ENCODE measurements at places on chromosomes 6 and 20. TPM values are rescaled to one million over a fixed set of nuclear protein-coding genes. Genes with fewer than 3 reads are reported as not detected.

DNA sequence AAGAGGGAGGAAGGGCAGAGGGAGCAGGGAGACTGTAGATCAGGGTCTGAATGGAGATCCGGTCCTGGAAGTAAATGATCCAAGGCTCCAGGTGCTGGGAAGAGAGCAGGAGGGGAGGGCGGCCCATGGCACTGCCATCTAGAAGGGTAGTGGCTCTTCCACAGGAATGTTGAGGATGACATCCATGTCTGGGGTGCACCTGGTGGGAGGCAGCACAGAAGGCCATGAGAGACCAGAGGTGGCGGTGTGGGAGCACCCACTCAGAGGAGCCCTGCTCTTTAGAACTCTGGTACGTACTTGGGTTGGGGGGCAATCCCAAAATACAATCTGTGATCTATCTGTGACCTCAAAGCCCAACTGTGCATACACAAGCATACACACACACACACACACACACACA, 13.5 kb downstream of the DEFB132 start:
- DNase-seq, result no peak

GRCh38 chr6:127539272-127539671, 20.1 kb upstream of the MTCL3 start:
- no peak for DNase-seq

DNA sequence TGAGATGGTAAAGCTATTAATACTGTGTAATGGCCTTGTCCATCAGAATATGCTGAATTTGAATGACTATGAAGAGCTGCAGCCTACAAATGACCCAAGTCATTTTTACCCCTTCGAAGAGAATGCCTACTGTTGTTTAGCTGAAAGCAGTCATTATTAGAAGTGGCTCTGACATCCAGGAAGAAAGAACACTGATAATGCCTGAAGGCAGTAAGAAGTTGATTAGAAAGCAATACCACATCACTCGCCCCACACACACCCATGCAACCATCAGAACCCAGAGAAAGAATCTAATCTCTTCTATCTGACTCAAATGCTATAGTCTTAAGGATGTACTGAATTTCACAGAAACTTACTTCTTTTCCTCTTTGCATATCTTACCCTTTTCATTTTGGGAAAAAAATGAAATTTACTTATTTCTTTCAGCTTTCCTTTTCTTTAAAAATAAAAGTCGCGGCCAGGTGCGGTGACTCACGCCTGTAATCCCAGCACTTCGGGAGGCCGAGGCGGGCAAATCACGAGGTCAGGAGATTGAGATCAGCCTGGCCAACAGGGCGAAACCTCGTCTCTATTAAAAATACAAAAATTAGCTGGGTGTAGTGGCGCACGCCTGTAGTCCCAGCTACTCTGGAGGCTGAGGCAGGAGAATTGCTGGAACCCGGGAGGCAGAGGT, 61.0 kb downstream of the ARHGAP18 start:
- DNase-seq, result no peak

DNA sequence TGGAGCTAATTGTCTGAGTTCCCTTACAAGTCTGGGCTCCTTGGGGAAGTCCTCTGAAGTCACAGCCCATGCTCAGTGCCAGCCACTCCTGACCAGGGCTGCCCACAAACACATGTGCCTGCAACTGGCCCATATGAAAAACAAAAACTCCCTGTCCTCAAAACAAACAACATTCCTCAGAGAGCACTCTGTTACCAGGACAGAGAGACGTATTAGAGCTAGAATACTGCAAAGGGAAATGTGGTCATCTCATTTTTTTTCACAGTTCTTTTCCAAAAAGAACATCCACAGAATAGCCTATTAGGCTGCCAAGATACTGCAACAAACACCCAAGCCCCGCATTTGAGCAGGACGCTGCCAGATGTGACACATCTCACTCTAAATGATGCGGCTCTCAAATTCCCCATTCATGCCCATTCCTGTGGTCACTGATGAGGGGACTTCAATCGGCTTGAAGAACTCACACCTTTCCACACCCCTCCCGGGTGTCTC, 71.1 kb downstream of the SLC22A23 start:
- DNase-seq, result no peak

DNA sequence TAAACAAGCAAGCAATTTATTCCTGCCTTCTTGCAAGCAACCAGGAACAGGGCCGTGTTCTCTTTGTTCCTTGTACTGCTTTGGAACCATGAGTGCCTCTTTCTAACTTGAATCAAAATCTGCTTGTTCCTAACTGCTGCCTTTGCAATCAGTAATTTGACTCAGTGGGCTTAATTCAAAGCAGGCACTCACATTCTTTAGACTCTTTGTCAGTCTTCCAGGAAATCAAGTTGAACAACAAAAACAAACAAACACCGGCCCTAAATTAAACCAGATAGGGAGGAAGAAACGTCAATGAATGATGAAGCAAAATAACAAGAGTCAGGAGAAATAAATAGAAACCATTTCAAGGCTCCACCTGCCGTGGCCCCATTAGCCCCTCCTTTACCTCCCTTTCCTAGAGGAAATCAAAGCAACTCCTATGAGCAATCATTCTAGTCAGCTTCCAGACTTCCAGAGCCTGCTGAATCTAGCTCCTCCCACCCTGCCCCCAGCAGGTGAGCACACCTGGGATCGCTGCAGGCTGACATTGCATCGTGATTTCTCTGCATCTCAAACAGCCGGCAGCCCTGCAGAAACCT, 582.2 kb upstream of the FLRT3 start:
- no peak for DNase-seq

DNA sequence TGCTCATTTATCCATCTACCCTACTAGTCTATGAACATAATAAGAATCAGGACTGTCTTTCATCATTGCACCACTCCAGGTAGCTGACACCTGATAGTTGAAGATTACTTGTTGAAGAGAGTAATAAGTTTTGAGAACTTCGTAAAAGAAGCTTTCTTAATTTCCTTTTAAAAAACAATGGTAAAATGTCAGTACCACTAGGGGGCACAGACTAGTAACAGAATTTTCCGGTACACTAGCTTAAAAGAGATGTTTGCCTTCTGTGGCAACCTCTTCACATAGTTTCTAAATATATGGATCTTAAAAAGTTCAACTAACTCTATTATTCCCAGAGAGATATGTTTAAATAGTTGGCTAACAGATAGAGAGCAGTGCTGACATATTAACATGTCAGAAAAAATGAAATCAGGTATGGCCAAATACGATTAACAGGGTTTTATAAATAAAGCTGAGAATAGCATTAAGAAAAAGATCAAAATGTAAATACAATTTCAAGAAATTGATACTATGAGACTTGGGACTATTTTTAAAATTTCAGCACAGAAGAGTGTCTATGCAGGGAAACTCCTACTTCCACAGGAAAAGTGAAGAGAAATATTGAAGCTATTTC, 5.4 kb upstream of the KCNQ5 start:
- no peak for DNase-seq

- DNase-seq, result no peak
Observed at GRCh38 chr20:25608774-25609173, 15.0 kb downstream of the NANP start.

- peak; percentile 59 for DNase-seq
Observed at GRCh38 chr6:90219209-90219985, 77.2 kb downstream of the BACH2 start.

DNA sequence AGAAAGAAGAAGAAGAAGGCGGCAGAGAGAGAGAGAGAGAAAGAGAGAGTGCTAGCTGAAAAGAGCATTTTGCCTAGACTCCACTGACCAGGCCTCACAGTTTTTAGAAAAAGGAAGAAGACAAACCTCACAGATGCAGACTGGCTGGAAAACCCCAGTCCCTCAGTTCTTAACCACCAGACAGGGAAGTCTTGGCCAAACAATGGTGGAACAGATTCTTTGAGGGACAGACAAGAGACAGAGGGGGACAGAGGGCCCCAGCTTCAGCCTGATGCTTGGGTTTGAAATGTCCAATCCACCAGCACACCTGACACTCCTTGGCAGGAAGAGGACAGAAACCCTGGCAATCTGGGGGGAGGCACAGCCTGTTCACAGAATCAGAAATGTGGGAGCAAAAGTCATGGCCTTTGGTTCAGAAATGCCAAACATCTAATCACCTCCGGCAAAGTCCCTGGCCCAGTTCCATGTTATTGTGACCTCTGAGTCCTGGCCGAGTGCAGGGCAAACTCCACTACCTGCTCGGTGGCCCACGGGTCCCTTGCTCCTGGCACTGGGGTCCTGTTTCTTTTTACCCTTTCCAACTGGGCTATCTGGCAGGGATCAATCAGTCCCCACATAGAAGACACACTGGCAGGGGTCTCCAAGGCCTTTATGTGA, 235.2 kb downstream of the LY86 start:
- DNase-seq, result no peak

GRCh38 chr20:48667889-48668413, 159.8 kb downstream of the PREX1 start:
- no peak for DNase-seq

DNA sequence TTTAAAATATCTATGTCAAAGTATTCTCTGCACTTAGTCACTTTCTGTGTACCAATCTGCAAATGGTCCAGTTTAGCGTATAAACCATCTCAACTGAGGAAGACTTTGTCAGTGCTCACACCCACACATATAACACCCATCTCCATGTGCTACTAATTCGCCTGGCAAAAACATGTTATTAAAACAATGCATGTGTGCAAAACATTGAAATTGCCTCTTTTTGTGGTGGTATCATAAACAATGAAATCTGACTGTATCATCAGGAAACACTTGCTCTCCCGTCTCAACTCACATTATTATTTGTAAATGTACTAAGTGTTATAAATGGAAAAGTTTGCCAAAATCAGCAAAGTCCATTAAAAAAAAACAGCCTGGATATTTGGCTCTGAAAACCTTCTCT, 105.9 kb upstream of the FOXC1 start:
- DNase-seq, result no peak

- no peak for DNase-seq
Observed at GRCh38 chr6:75600768-75601167, 912 bp upstream of the SENP6 start.

GRCh38 chr6:15444881-15445280, 199.0 kb downstream of the JARID2 start:
- no peak for DNase-seq

GRCh38 chr20:5996765-5997164, 46.3 kb downstream of the MCM8 start:
- no peak for DNase-seq

- no peak for DNase-seq
Observed at GRCh38 chr6:153677522-153677921, 361.5 kb upstream of the OPRM1 start.

DNA sequence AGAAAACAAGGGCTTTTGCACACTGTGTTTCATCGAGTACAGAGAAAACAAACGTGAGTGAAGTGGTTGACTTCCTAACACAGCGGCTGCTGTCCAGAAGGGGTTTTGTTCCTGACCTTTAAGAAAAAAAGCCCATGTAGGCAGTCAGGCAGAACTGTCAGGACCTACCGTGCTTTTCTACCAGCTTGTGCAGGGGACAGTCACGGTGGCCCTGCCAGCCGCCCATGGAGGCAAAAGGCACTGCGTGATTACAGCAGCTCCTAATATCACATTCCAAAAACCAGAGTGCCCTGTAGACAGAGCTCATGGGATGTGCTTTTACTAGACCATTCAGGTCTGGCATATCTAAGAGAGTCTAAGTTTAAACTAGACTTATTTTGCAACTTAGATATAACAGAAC, 12.2 kb downstream of the TNFAIP3 start:
- DNase-seq, result no peak

GRCh38 chr6:38750968-38751615, 36.0 kb downstream of the DNAH8 start:
- DNase-seq, result no peak

DNA sequence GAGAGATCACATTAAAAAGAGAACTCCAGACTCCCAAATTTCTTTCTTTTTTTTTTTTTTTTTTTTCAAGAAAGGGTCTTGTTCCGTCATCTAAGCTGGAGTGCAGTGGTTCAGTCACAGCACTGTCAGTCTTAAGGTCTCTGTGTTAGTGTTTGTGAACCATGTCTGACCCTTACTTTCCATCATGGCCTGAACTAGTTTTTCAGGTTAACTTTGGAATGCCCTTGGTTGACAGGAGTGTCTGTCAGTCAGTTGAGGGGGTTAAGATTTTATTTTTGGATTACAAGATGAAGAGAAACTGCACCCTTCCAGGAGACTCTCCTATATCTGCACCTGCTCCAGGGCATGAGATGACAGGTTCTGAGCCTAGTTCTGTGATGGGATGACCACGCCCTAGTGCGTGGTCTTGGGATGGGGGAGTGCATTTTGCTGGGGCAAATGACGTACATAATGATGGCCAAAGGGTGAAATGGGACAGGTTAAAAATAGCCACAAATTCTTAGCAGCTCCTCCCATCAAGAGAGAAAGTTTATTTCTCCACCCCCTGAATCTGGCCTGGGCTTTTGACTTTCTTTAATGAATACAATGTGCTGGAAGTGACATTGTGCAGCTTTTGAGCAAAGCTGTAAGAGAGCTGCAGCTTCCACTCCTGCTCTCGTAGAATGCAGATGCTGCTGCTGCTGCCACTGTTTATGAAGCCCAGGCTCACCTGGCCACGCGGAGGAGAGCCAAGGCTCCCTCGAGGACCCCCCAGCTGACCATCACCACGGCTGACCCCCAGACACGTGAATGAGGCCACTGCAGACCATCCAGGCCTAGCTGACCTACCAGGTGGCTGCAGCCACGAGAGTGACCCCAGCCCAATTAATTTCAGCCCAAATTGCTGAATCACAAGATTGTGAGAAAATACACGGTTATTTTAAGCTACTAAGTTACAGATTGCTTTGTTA, 29.7 kb upstream of the FAM50B start:
- no peak for DNase-seq

DNA sequence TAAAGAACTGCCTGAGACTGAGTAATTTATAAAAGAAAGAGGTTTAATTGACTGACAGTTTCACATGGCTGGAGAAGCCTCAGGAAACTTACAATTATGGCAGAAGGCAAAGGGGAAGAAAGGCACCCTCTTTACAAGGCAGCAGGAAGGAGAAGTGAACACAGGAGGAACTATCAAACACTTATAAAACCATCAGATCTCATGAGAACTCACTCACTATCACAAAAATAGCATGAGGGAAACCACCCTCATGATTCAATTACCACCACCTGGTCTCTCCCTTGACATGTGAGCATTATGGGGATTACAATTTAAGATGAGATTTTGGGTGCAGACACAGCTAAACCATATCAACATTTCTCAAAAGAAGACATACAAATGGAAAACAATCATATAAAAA, 266.3 kb downstream of the EPM2A start:
- no peak for DNase-seq

Gene SEMG1
- not detected for polyA plus RNA-seq

Gene TMEM217
- polyA plus RNA-seq, result 0.64 TPM

Gene FOXP4
- 12.9 TPM for polyA plus RNA-seq

Gene ANKEF1
- polyA plus RNA-seq, result 0.45 TPM

Data from heart right ventricle (tissue), 16 donors.